Osteocyte (in vitro differentiated cells): ENCODE measurements at places on chromosomes 6 and 20. TPM values are rescaled to one million over a fixed set of nuclear protein-coding genes. Genes with fewer than 3 reads are reported as not detected.

The BMP7 gene
- total RNA-seq = not detected in 2 replicates

The HLA-DOB gene
- total RNA-seq = 0.24 and 0.57 TPM in 2 replicates

DNA sequence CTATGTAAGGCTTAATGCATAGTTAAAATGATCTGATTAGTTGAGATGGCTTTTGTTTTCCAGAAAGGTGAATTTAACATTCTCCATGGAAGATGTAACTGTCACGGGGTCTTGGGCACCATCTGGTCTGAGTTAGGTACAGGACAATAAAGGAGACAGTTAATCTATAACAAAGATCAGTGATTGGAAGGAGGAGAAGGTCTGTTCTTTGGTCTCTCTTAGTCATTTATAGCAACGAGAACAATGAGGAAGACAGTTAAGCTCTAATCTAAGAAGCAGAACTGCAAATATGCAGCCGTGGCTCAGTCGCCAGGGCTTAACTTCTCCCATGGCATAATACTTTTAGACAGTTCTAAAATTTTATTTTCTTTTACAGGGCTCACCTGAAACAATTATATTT is 405.5 kb upstream of the SULF2 start:
- peaks cover 10% of the 10 kb centered on the region for H3K27me3 ChIP-seq
- no peak for DNase-seq
- H3K27ac ChIP-seq = no peak overlapping the region
- H3K36me3 ChIP-seq = no peaks in the 10 kb centered on the region
- H3K4me1 ChIP-seq = peaks cover 9% of the 10 kb centered on the region

GRCh38 chr20:16123623-16124022 is 449.6 kb downstream of the KIF16B start:
- H3K27ac ChIP-seq = no peak overlapping the region
- no peak for DNase-seq
- H3K4me1 ChIP-seq = no peaks in the 10 kb centered on the region
- H3K4me3 ChIP-seq = no peak overlapping the region

DNA sequence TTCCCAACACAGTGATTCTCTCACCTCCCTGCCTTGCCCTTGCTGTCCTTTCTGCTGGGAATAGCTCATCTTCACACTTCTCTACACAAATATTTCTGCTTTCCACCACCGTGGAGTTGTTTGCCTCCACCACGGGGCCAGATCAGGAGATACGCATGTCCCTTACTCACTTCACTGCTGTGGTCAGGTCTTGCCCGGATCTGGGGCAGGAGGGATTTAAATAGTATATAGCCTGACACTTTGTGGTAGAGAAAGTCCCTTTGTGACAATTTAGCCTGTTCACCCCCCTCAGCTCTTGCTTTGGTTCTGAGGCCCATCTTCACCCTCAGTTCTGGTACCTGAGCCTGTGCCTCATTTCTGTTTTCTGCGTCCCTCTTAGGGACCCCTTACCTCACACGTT is 92.6 kb upstream of the PREP start:
- H3K4me1 ChIP-seq = peaks cover 15% of the 10 kb centered on the region
- no peak overlapping the region for H3K27ac ChIP-seq
- no peak for DNase-seq
- H3K4me3 ChIP-seq = no peak overlapping the region

The ZSCAN9 gene
- 14.9 and 16.7 TPM in 2 replicates for total RNA-seq

The ATP6V1G2 gene
- total RNA-seq = 8.8 and 9.0 TPM in 2 replicates

- H3K27me3 ChIP-seq = no peaks in the 10 kb centered on the region
- peaks cover 45% of the 10 kb centered on the region for H3K4me1 ChIP-seq
- H3K27ac ChIP-seq = peak overlapping the region; percentile 49
- H3K36me3 ChIP-seq = peaks cover 27% of the 10 kb centered on the region
- peak overlapping the region; percentile 71 for H3K4me3 ChIP-seq
Measured at GRCh38 chr6:7311176-7311575, 1.8 kb downstream of the SSR1 start.

The HLA-DQB1 gene
- total RNA-seq = not detected in 2 replicates

The SNAP25 gene
- total RNA-seq = 0.81 and 1.6 TPM in 2 replicates

The IL17A gene
- not detected in 2 replicates for total RNA-seq

The KIAA0408 gene
- total RNA-seq = 0.27 TPM in 1 of 2 replicates, not detected in the other

The TREM1 gene
- total RNA-seq = not detected in 2 replicates

DNA sequence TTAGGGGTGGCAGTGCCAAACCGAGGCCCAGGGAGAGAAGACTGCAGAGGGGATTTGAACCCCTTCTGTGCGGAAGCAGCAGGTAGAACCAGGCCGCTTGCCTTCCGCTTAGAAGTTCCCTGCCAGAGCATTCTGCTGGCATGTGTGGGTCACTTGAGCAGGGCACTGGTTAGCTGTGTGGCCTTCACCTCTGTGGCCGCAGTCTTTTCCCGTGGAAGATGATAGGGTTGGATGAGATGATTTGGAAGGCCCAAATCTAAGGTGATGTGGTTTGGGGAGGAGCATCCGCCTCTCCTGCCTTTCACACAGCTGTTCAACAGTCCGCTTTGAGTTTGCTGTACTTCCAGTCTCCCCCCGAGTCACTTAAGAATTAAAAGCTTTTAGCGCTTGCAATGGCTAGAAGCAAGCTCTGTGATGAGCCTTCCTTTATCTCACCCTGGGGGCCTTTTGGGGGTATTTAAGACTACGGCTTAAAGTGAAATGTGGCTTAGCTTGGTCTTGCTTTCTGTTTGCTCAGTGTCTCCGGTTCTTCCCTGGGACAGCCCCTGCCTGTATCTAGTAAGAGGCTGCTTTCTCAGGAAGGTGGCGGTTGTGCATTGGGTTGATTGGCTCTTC is 743 bp downstream of the CMTR1 start:
- H3K27ac ChIP-seq = peak overlapping the region; percentile 85
- peak overlapping the region; percentile 87 for H3K4me3 ChIP-seq
- H3K27me3 ChIP-seq = peaks cover 5% of the 10 kb centered on the region
- peaks cover 8% of the 10 kb centered on the region for H3K36me3 ChIP-seq

The THEMIS gene
- total RNA-seq = not detected in 2 replicates

DNA sequence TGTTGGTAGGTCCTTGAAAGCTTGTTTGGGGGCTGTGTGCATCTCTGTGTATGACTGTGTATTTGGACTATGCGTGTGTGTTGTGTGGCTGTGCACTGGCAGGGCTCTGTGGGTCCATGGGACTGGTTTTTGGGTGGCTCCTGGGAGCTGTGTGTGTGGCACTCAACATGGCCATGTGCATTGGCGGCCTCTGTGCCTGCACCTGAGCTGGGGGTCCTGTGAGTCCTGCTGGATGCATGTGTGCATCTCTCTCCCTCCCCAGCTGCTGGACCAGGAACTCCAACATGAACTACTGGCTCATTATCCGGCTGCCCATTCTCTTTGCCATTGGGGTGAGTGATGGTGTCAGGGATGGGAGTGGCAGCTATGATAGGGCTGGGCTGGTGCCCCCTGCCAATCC is 30.1 kb downstream of the GLP1R start:
- no peak overlapping the region for H3K4me3 ChIP-seq
- H3K4me1 ChIP-seq = no peaks in the 10 kb centered on the region
- H3K36me3 ChIP-seq = no peaks in the 10 kb centered on the region
- no peak overlapping the region for H3K27ac ChIP-seq

GRCh38 chr20:41175201-41175651 is 37.9 kb downstream of the PLCG1 start:
- H3K36me3 ChIP-seq = peaks cover 33% of the 10 kb centered on the region
- H3K27ac ChIP-seq = peak overlapping the region; percentile 76
- no peaks in the 10 kb centered on the region for H3K27me3 ChIP-seq
- peaks cover 66% of the 10 kb centered on the region for H3K4me1 ChIP-seq

The CDC5L gene
- 22.5 and 23.1 TPM in 2 replicates for total RNA-seq

GRCh38 chr20:57959589-57959988 is 249.8 kb upstream of the PMEPA1 start:
- H3K27ac ChIP-seq = no peak overlapping the region
- no peak for DNase-seq
- no peaks in the 10 kb centered on the region for H3K36me3 ChIP-seq
- H3K4me1 ChIP-seq = peaks cover 11% of the 10 kb centered on the region
- H3K4me3 ChIP-seq = no peak overlapping the region
- H3K27me3 ChIP-seq = peaks cover 54% of the 10 kb centered on the region

GRCh38 chr6:133740218-133740617 is 148.7 kb upstream of the TCF21 start:
- H3K4me3 ChIP-seq = no peak overlapping the region
- H3K4me1 ChIP-seq = peaks cover 11% of the 10 kb centered on the region
- no peaks in the 10 kb centered on the region for H3K27me3 ChIP-seq
- H3K27ac ChIP-seq = no peak overlapping the region

The SLC17A3 gene
- not detected in 2 replicates for total RNA-seq
